ENCODE measurements at places on chromosomes 1 and 21.
A peak's percentile ranks its signal among the peaks of the same experiment; 100 is the strongest.

DNA sequence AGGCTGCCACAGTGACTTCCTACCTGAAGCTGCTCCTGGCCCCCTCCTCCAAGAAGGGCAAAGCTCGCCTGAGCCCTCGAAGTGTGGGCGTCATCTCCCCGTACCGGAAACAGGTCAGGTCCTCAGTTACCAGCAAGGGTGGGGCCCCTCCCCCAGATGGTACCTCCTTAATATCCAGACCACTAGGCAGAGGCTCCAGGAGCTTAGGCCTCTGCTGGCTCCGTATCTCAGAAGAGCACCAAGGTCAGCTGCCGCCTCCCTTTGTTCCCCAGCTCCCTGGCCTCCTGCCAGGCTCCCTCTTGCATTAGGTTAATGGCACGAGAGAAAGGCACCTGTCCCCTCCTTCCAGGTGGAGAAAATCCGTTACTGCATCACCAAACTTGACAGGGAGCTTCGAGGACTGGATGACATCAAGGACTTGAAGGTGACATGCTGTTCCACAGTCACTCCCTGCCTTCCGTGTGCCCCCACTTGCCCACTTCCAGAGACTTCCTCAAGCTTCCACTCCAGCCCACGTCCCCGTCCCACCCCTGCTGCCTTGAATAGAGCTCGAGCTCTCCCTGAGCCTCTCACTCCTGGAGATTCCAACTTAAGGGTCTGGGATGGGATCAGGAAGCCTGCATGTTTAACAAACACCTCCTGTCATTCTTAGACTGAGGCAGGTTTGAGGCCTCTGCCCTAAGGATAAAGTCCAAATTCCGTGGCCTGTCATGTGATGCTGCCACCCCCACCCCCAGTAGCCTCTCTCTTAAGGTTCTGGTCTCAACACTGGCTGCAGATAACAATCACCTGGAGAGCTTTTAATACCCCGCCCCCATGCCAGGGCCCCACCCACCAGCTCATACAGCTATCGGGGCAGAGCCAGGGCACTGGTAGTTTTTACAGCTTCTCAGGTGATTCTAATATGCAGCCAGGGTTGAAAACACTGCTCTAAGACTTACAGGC is 8.3 kb downstream of the RHOC start:
- no peak for DNase-seq

DNA sequence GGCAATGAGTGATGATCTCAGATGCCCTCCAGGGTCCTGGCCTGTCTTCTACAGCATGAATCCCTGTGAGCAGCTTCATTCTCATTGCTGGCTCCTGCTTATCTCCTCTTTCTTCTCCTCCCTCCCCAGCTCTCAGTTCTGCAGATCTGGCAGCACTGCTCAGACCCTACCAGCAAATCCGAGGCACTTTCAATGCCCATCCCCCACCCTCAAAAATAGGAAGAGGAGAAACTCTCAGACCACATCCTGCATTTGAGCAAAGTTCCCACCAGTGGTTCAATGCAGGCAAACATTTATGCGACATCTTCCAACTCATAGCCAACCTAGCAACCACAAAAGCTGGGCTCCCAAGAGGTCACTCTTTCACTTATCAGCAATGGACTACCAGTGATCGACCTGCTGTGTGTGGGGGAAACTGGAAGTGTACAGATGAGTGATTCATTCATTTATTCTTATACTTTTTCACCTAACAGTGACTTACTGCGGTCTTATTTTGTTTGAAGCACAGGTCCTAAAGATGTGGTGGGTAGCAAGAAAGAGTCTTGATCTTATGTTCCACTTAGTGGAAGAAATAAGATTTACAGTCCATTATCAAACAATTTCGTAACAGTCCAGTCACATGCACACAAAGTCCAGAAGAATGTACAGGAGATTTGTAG is 5.8 kb upstream of the CHI3L2 start:
- no peak for DNase-seq

GRCh38 chr21:36692835-36693488 is 6.0 kb upstream of the SIM2 start:
- peak; percentile 61 for DNase-seq

DNA sequence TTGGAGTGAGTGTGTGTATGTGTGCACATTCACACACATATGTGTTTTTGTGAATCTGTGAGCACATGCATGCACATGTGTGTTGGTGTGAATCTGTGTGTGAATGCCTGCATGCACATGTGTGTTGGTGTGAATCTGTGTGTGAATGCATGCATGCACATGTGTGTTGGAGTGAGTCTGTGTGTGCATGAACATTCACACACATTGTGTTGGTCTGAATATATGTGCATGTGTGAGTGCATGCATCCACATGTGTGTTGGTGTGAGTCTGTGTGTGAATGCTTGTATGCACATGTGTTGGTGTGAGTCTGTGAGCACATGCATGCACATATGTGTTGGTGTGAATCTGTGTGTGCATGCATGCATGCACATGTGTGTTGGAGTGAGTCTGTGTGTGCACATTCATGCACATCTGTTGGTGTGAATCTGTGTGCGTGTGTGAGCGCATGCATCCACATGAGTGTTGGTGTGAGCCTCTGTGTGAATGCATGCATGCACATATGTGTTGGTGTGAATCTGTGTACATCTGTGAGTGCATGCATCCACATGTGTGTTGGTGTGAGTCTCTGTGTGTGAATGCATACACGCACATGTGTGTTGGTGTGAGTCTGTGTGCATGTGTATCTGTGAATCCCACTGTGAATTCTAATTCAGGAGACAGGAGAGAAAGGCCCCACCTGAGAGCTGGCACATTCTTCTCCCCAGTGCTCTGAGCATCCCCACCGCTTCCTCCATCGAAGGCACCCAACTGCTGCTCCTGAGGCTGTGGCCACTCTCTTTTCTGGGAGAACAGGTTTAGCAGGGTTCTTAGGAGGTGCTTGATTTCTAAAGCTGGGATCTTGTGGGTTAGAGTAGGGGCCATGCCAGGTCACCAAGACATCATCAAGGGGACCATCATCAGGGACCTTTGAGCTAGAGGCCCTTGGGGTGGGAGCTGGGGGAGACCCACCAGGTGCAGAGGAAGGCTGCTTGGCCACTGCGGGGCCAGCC is 117.5 kb upstream of the ARHGEF16 start:
- no peak for DNase-seq

GRCh38 chr1:70499695-70500094 is 88.6 kb downstream of the CTH start:
- no peak for DNase-seq

DNA sequence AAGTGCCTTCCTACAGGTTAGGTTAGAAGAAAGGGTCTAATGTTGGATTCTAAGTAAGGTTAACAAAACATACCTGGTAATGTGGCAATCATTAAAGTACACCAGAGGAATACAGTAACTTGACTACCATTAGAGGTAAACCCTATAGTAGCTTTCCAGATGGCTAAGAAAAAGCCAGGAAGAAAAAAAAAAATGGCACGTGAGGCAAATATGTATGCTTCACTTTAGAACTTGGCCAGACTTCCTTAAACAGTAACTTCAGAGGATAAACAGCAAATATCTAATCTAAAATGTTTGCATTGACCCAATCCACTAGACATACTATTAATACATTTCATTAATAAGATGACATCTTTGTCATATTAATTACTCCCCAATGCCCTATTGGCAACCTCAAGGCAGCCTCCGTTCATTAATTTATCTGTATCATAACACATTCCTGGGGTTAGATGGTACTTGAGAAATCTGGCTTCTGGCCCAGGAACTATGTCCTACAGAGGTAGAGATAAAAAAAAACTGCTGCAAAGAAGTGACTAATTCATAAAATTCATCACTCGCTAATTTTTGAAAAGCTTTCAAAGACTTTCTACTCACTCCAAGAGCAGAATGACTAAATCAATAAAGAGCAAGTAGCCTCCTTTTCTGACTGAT is 5.8 kb downstream of the DCAF8 start:
- DNase-seq, result no peak

DNA sequence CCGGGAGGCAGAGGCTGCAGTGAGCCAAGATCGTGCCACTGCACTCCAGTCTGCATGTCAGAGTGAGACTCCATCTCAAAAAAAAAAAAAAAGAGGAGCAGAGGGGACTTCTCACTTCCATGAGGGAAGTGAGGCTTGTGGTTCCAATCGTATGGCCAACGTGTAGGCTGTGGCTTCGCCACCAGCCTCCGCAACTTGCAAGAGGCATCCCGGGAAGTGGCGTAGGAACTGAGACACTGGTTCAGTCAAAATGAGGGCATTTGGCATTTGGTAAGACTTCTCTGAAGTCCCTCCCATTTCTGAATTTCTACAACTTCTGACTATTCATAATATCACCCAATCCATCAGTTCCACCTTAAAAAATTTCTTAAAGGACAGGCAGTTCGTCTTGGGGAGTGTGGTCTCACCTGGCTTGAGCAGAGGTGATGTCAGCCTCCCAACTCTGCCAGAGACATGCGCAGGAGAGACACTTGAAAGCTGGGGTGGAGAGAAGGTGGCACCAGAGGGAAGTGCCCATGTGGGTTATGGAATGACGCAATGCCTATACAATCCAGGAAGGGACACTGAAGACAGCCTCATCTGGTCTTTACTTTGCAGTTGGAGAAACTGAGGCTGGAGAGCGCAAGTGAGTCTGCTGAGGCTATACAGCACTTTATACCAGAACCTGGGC is 17.2 kb downstream of the KAZN start:
- DNase-seq, result no peak

GRCh38 chr1:69861641-69862040 is 293.9 kb downstream of the LRRC7 start:
- DNase-seq, result no peak

- no peak for DNase-seq
Measured at GRCh38 chr1:169521226-169521625, 35.5 kb upstream of the SLC19A2 start.
